ENCODE measurements at places on chromosomes 3 and 15. TPM values are rescaled to one million over a fixed set of nuclear protein-coding genes. Genes with fewer than 3 reads are reported as not detected.

Gene EPHB3
- 11.3 TPM for total RNA-seq

Gene LTF
- total RNA-seq: under 0.01 TPM

Gene CLDN18
- total RNA-seq: not detected

Gene MYO5A
- 56.9 TPM for total RNA-seq

Gene HOMER2
- 39.0 TPM for total RNA-seq

Gene CMTM8
- 1.4 TPM for total RNA-seq

Gene TGFBR2
- total RNA-seq: 26.7 TPM

Gene UPK1B
- 20.1 TPM for total RNA-seq

Gene DLL4
- total RNA-seq: under 0.01 TPM

Gene ANO10
- 30.1 TPM for total RNA-seq

Gene GOLGA6L26
- total RNA-seq: not detected

Gene SCAANT1
- not detected for total RNA-seq

Gene RPUSD2
- 16.0 TPM for total RNA-seq

Gene ZBTB11
- total RNA-seq: 43.2 TPM

Gene LYSMD4
- 12.3 TPM for total RNA-seq

Gene MYLK
- total RNA-seq: 26.0 TPM

Gene SGO1
- total RNA-seq: 0.14 TPM

Gene CCDC9B
- total RNA-seq: 9.9 TPM

Gene HYAL3
- 8.5 TPM for total RNA-seq

Gene SLITRK3
- not detected for total RNA-seq

Gene ANKRD63
- not detected for total RNA-seq

Gene TMEM207
- not detected for total RNA-seq

Gene TMEM40
- total RNA-seq: 35.4 TPM

Gene ITPKA
- total RNA-seq: 1.7 TPM

Gene CEP97
- 19.1 TPM for total RNA-seq

Gene NOX5
- total RNA-seq: under 0.01 TPM

Gene GAP43
- not detected for total RNA-seq

Gene DUOX1
- 26.7 TPM for total RNA-seq

Gene CATSPER2
- 1.4 TPM for total RNA-seq

Gene SLC6A1
- not detected for total RNA-seq

Gene CMTM7
- 5.1 TPM for total RNA-seq

Gene ITIH3
- not detected for total RNA-seq

Gene VIPR1
- total RNA-seq: 6.2 TPM

Gene C3orf80
- 0.07 TPM for total RNA-seq

Gene SKOR1
- total RNA-seq: under 0.01 TPM

Gene C3orf22
- total RNA-seq: not detected

Gene PEX5L
- under 0.01 TPM for total RNA-seq

Gene PP2D1
- not detected for total RNA-seq

Gene AHSG
- total RNA-seq: not detected

Gene SLCO2A1
- under 0.01 TPM for total RNA-seq

Gene OIP5
- 0.28 TPM for total RNA-seq

Gene BDH1
- total RNA-seq: 15.0 TPM

Gene ADIPOQ
- not detected for total RNA-seq

Gene TERC
- 32.6 TPM for total RNA-seq

All from nasal cavity respiratory epithelium epithelial cell of viscerocranial mucosa (primary cell).